Tibial artery (tissue), 4 donors: ENCODE measurements at places on chromosomes 6 and 20.
A peak's percentile ranks its signal among the peaks of the same experiment; 100 is the strongest.

DNA sequence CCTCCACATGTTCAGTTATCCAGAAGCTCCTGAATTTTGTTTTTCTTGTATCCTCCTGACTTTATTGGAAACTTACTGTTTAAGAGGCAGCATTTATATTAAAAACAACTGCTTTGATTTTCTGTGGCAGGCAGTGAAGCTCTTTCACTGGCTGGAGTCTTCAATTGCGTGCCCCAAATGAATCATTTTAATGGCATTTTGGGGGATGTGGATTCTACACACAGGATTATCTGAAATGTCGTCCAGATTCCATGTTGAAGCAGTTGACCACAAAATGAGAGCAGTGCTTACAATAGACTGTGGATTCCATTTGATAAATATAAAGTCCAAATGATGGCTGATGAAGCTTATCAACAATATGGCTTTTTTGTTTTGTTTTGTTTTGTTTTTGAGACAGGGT lies 41.0 kb upstream of the HIVEP1 start:
- DNase-seq = no peak

- DNase-seq = no peak
These were observed 3.8 kb upstream of the E2F1 start for GRCh38 chr20:33689973-33690372.

DNA sequence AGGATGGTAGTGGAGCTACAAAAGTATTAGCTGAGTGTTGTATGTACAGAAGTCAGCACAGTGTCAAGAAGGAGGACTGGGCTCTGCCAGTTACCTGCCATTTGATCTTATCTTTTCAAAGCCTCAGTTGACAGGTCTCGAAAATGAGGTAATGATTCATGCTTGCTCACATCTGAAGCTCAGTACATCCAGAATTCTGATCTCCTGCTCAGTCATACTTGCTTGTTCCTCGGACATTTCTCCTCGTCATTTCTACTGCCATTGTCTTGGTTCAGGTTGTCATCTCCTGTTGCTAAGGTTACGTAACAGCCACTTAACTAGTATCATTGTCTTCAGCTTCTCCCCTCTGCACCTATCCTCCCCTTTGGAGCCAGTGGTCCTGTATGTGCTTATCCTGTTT lies 89.5 kb downstream of the SLX4IP start:
- no peak for DNase-seq

GRCh38 chr6:92126088-92126487 lies 1293.3 kb downstream of the EPHA7 start:
- DNase-seq = no peak

GRCh38 chr6:163806755-163807499 lies 392.4 kb downstream of the QKI start:
- no peak for DNase-seq

GRCh38 chr6:14542670-14543366 lies 425.2 kb downstream of the CD83 start:
- DNase-seq = no peak

DNA sequence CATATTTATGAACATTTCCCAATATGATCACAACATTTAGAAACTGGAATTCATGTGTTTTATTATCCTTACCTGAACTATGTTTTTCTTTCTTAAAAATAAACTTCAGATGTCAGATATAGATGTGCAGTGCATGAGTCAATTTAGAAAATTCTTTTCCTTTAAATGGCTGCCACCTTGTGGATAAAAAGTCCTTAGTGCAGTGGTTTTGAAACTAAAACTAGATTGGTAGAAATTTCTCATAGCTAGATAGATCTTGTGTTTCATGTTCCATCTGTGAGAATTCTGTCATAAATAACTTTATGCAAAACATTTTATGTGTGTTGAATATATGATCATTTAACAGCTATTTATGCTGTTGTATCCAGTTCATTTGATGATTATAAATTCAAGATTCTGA lies 134.9 kb downstream of the KLHL32 start:
- DNase-seq = no peak

DNA sequence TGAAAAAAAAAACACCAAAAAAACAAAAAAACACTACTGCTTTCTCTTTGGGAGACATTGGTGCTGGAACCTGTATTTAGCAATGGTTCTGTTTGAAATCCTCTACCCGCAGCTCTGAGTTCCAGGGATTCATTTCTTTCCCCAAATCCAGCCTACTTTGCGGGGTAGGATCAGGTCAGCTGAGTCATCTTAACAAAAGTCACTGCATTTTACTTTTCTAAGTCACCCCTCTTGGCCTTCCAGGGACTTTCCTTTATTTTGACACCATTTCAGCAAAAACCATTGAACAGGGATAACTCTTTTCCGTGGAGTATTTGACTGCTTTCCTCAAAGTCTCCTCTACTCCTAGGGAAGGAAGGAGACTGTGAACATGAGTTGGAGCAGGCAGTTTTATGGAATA lies 837.6 kb downstream of the MAFB start:
- no peak for DNase-seq

DNA sequence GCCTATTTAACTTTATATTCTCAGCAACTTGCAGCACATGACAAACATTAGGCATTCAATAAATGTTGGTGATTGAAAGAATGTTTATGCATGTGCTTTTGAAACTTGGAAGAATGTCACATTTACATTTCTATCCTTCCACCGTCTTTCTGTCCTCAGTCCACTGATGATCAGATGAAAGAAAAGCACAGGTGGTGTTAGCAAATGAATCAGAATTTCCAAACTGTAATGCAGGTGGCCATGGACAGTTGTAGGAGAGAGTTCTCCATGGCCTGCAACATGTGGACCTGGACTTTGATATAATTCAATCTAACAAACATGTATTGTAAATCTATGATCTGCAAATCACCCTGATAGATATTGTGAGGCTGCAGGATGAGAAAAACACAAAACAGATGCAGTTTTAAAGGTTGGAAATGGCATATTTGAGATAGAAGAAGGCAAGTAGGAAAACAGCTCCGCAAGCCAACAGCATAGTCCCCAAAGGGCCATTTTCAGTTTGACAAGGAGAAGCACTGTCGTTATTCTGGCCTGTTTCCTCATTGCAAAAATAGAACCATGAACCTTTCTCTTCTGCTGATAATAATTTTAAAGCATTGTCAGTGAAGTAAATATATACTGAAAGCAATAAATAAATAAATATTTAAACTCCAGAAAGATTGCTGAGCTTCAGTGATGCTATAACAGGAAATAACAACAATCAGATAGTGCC lies 119.4 kb downstream of the AIG1 start:
- DNase-seq = no peak

GRCh38 chr6:122431780-122432179 lies 32.3 kb downstream of the HSF2 start:
- DNase-seq = no peak

DNA sequence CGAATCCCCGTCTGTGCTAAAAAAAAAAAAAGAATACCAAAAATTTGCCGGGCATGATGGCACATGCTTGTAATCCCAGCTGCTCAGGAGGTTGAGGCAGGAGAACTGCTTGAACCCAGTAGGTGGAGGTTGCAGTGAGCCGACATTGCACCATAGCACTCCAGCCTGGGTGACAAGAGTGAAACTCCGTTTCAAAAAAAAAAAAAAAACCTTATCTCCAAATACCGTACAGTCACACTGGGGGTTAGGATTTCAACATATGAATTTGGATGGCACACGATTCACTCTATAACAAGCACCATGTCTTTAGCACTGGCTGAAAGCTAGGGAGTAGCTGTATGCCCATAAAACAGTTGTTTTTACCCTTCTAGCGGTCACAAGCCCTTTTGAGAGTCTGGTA lies 3.8 kb downstream of the SMIM13 start:
- no peak for DNase-seq

DNA sequence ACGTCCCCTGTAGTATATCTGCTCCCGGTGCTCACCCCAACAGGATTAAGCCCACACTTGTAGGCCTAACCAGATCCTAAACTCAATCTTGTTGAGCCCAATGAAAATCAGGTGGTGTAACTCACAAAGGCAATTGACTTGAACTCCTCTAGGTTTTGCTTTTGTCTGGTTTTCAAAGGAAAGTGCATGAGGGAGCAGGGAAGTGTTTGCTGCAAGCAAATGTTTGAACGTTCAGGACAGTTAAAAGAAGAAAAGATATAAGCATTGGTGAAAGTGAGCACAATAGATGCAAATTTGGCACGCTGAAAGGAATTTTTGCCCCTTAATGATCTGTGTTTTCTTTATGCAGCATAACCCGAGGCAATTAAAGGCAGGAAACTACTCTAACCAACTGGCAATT lies 212.6 kb downstream of the PLCB1 start:
- DNase-seq = no peak

- peak; percentile 95 for DNase-seq
These were observed at the start of gene COL12A1 for GRCh38 chr6:75205776-75206575. COL12A1 (minus strand) TSS chr6:75206053; CDS start chr6:75202792, 3,261 bp downstream.

DNA sequence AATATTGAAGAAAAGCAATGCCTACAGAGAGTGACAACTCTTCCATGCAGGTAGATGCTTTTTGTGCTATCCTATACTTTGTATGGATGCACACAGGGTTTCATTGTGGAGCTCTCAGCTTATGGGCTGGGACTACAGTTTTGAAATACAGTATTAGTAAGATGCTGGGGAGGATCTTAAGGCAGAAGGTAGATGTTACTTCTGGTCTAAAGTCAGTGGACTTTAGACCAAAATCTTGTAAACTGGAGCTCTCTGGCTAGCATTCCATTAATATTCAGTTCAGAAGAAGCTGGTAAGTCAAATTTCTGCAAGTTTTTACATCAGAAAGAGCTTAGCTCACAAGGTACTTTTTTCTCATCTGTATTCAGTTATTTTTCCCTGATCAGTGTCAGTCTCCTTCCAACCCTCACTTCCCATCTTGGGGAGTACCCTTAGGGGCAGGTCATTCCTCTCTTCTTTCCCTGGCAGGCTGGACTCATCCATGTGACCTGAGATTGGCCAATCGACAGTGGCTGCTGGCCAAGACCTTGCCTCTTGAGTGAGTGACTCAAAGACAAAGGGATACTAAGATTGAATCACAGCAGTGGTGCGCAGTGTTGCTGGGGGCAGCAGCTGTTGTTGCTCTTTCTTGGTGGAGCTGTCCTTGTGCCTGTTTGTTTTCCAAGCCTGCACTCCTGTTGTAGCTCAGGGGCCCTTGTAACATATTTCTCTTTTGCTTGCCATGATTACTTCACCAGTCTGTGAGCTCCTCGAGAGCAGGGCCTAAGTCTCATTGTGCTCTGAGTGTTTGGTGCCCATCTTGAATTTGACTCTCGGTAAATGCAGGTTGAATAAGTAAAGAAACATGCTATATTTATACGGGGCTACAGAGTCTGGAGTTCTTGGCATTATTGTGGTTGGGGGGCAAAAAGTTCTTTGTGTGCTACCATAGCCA lies 2.8 kb upstream of the PHF20 start:
- DNase-seq = peak; percentile 98

DNA sequence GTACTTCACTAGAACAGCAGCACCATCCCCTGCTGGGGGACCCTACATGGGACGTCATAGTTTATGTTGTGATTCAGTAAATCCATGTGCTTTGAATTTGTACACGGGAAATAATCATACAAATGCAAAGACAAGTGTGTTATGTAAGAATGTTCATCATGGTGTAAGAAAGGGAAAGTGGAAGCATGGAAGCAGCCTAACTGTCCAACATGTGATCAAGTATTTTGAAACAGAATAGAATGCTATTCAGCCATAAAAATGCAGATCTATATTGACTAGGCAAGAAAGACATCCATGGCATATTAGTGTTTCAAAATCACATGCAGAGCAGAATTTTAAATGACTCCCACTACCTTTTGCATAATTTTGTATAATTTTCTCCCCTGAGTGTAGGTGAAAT lies 117.6 kb downstream of the F13A1 start:
- no peak for DNase-seq
